Stimulated activated CD8-positive, alpha-beta memory T cell treated with anti-CD3 and anti-CD28 coated beads, Interleukin-4, amount 100 ng/mL, for 1 hour (primary cell): ENCODE measurements at places on chromosomes 11 and 22.

- no peak for DNase-seq
Measured at GRCh38 chr11:44831605-44832394, 105.0 kb downstream of the TSPAN18 start.

- DNase-seq, result no peak
Measured at GRCh38 chr11:79025622-79026021, 415.2 kb downstream of the TENM4 start.

DNA sequence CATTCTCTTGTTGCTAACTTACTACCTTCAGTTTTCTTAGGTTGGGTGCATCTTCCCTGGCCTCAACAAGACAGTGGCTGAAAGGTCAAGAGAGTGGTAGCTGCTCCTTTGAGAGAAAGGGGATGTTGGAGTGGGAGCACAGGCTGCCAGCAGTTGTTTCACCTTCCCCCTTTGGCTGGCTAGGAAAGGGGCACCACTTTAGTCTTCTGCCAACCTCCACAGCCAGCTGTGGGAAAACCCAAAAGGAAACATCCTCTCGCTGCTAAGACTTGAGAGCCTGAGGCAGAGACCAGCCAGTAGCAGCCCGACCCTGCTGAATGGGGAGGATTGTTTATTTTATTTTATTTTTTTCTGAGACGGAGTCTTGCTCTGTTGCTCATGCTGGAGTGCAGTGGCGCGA is 34.4 kb downstream of the MARK2 start:
- no peak for DNase-seq

- no peak for DNase-seq
Measured at GRCh38 chr11:35144806-35145205, 5.8 kb downstream of the CD44 start.

DNA sequence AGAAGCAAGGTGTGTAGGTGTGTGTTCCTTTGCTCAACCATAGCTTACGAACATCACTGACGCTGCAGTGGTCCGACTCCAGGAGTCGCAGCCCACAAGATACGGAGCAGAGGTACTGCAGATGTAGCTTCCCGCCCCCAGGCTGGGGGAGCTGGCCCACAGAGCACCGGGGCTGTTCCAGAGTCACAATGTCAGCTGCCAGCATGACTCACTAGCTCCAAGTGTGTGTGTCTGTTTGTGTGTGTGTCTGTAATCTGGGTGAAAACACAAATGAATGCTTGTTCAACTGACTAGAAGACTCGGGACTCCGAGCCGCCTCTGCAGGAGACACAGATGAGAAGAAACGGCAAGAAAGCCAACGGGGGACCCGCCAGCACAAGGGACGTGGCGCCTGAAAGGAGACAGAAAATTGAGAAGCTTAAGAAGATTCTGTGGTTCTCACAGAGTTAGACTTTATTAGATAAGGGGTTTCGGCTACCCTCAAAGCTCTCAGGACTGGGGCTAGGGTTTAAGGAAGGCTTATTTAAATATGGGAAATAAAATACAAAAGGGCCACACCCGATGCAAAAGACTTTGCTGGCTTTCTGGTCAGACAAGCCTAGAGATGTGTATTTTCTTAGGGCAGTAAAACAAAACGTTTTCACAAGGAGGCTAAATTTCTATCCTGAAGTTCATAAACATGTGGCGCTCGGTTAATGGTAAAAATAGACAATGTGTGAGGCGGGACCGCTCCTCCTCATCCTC is 10.7 kb downstream of the VSIG10L2 start:
- no peak for DNase-seq

- no peak for DNase-seq
Measured at GRCh38 chr22:43796567-43796966, 15.5 kb downstream of the EFCAB6 start.

- DNase-seq, result no peak
Measured at GRCh38 chr22:29726512-29727130, 6.8 kb downstream of the CABP7 start.

- no peak for DNase-seq
Measured at GRCh38 chr22:35301372-35301874, 1.7 kb downstream of the TOM1 start.

GRCh38 chr11:112809429-112809828 is 151.8 kb upstream of the NCAM1 start:
- DNase-seq, result no peak

DNA sequence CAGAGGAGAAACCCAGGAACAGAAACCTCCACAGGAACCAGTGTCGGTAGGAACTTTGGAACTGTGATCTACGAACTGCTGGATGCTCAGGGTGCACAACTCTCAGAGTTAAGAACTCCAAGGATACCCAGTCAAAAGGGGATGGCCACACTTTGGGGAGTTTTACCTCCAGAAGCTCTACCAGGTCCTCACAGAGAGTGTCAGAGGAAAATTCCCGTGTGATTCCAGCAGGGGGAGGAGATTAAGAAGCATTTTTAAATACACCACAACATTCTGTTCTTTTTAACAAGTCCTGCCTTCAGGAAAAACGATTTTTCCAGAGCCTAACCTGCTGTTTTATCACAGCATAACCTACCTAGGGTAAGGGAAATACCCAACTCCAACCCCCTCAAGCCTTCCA is 104.0 kb downstream of the SOX6 start:
- no peak for DNase-seq

- no peak for DNase-seq
Measured at GRCh38 chr11:123282597-123282996, 87.5 kb upstream of the CLMP start.
